Sciatic nerve (tissue), 2 donors: ENCODE measurements at places on chromosomes 13 and 19. TPM values are rescaled to one million over a fixed set of nuclear protein-coding genes. Genes with fewer than 3 reads are reported as not detected.

DNA sequence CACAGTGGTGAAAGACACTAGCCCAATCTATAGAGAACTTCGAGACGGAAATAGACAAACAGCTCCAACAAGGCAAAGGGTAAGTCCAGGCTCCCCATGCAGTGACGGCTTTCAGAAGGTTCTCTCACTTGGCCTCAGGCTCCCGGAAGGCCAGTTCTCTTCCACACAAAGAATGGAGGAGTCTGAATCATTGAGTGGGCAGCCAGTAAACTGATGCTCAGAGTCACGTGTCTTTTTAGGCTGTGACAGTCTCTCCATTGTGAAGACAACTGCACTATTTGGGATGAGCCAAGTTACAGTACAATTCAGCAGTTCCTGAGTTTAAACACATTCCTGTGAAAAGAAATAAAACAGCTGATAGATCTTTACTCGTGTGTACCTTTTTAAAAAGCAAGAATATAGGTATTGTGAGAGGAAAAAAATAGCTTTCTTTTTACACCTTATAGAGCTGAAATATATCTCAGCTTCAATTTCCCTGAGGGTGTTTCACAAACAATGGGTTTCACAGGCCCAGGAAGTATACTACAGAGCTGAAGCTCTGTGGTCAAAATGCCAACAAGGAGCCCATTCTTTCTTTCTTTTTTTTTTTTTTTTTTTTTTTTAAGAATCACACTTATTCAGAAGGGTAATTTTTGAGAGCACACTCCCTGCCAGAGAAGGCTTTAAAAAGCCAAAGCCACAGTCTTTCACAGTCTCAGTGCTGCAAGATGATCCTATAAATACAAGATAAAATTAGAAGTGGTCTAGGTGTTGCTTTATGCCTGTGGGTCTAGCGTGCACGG lies 135.1 kb downstream of the FREM2 start:
- no peak for DNase-seq

GRCh38 chr13:50635504-50635903 lies 208.0 kb downstream of the DLEU7 start:
- no peak for DNase-seq

Gene MTIF3
- 45.5 TPM for total RNA-seq

DNA sequence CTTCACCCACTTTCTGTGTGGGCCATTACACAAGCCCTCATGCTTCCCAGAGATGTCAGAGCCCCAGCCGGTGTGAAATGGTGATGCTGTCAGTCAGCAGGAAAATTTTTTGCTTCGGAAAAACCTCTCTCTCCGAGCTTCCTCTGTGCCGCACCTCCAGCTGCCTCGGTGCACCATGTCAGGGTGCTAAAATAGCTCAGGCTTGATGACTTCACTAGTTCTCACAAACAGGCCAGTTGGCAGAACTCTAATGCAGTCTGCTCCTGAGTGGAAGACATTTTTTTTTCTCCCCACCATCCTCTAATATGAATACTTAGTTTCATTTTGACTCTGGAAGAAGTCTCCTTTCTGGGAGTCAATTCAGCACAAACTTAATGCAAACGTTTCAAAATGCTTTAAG lies 71.3 kb downstream of the KLF12 start:
- no peak for DNase-seq

- no peak for DNase-seq
Observed at GRCh38 chr13:74193391-74193790, 59.2 kb upstream of the KLF12 start.

- no peak for DNase-seq
Observed at GRCh38 chr13:74485757-74486156, 351.6 kb upstream of the KLF12 start.

DNA sequence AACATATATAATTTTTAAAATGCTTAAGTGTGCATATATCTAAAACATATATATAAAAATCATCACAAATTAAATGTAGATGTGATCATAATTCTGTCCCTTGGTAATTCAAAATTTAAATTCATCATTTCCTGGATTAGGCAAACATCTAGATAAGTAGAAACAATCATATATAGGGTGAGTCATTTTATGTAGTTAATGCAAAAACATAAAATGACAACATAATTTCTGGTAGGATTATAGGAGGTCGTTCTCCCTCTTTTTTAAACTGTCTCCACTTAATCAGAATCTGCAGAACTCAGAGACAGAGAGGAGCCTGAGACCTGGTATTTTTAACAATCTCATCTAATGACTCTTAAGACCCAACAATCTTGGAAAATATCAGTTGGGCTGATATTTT lies 333.4 kb downstream of the KCTD12 start:
- no peak for DNase-seq

Gene REEP6
- 3.9 TPM for total RNA-seq

GRCh38 chr19:3039641-3040077 lies 10.6 kb upstream of the TLE2 start:
- no peak for DNase-seq

Gene SMIM44
- not detected for total RNA-seq

GRCh38 chr19:18194554-18195238 lies 1.7 kb downstream of the MPV17L2 start:
- peak; percentile 73 for DNase-seq

Gene TMED1
- total RNA-seq: 20.0 TPM

DNA sequence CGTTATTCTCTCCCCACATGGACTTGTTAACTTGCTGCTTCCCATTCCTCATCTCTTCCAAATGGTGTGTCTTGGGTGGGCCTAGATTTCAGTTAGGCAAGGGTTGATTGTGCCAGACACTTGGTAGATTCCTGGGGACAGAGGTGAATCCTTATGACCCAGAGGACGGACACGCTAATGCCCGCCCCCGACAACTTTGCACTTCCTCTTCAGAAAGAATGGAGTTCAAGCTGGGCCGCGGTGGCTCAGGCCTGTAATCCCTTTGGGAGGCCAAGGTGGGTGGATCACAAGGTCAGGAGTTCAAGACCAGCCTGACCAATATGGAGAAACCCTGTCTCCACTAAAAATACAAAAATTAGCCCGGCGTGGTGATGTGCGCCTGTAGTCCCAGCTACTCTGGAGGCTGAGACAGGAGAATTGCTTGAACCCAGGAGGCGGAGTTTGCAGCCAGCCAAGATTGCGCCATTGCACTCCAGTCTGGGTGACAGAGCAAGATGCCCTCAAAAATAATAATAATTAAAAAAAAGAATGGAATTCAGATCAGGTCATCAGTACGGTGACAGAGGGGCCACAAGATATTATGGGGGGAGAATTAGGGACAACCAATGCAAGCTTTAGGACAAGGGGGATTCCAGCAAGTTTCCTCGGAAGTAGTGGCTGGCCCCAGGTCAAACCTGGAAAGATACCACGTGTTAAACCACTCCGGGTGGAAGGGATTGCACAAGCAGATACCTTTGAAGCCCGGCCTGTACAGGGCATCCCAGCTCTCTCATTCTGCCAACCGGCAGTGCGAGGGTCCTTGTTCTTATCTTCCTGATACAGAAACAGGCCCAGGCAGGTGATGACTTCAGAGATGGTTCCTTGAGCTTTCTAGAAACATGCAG lies 2.7 kb downstream of the MYO9B start:
- DNase-seq: no peak

GRCh38 chr13:49627831-49628652 lies at the start of gene ARL11:
Gene ARL11, plus strand, starts transcription at chr13:49628507. Its CDS starts 1,941 bp downstream, at chr13:49630448.
- peak; percentile 77 for DNase-seq

DNA sequence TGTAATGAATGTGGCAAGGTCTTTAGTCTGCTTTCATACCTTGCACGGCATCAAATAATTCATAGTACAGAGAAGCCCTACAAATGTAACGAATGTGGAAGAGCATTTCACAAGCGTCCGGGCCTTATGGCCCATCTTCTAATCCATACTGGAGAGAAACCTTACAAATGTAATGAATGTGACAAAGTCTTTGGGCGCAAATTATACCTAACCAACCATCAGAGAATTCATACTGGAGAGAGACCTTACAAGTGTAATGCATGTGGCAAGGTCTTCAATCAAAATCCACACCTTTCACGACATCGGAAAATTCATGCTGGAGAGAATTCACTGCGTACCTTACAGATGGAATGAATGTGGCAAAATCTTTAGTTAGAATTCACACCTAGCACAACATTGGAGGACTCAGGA lies 3.3 kb upstream of the ZNF880 start:
- no peak for DNase-seq

Gene MAG
- 82.2 TPM for total RNA-seq

Gene APC2
- total RNA-seq: 6.0 TPM

DNA sequence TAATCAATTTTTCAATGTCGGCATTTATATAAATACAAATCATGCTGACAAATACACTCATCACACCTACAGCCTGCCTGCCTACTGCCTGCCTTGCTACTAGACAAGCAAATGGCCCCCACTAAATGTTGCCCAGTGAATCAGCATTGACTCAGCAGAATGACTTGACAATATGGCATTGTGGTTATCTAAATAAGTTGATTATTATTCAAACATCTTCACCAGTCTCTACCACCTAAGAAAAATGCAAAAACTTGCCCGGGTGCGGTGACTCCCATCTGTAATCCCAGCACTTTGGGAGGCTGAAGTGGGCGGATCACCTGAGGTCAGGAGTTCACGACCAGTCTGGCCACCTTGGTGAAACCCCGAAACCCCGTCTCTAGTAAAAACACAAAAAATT lies 296.1 kb downstream of the PCDH9 start:
- no peak for DNase-seq

DNA sequence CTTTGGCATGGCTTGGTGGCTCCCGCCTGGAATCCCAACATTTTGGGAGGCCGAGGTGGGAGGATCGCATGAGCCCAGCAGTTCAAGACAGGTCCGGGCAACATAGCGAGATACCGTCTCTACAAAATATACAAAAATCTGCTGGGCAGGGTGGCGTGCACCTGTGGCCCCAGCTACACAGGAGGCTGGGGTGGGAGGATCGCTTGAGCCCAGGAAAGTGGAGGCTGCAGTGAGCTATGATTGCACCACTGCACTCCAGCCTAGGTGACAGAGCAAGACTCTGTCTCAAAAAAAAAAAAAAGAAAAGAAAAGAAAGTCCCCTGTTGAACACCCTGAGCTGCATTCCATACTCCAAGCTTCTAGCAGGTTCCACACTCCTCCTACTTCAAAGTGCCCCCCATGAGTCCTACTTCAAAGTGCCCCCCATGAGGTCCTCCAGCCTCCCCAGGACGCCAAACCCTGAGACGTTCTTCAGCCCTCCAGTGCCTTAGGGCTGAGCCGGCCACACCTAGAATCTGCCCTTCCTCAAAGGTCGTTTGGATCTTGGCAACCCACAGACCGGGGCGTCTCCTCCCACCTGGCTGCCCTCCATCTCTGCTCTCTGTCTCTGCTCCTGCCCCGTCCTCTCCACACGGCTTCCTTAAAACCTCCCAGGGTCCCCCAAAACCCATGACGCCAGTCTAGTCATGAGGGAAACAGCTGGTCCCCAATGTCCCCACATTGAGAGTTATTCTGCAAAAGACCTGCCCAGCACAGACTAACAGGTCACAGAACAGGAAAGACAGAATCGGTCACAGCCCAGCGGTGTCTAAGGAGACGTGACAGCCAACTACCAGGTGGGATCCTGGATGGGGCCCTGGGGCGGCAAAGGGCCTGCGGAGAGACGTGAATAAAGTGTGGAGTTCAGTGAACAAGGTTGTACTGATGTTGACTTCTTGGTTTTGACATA lies 4.8 kb downstream of the TJP3 start:
- DNase-seq: no peak

Gene GPR108
- 64.1 TPM for total RNA-seq

Gene ADAMTSL5
- 48.3 TPM for total RNA-seq

- no peak for DNase-seq
Observed at GRCh38 chr19:39100500-39101166, 16.5 kb downstream of the ACP7 start.

DNA sequence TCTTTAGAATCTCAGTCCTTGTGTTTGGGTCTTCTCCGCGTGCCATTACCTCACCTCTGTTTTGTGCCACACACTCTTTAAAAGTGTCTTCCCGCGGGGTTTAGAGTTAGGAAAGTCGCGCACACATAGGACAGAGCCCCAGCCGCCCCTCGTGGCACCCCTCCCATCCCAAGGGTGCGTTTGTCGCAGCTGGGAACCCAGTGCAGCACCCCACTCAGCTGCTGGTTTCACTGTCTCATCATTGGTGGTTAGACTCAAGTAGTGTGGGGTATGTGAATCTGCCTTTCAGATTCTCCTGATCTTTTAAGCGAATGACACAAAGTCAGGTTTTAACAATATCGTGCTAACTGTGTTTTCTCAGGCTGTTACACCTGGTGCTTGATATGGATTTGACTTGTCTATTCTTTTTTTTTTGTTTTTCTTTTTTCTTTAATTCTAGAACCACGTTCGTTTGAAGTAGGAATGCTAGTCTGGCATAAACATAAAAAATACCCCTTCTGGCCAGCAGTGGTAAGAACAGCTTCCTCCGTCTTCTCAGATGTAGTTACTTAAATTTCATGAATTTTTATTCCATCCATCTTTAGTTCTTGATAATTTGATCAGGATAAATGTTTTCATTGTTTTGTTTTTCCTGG lies 19.5 kb upstream of the NDUFS7 start:
- no peak for DNase-seq

GRCh38 chr19:54458648-54459281 lies 4.8 kb downstream of the LENG9 start:
- DNase-seq: peak; percentile 60

DNA sequence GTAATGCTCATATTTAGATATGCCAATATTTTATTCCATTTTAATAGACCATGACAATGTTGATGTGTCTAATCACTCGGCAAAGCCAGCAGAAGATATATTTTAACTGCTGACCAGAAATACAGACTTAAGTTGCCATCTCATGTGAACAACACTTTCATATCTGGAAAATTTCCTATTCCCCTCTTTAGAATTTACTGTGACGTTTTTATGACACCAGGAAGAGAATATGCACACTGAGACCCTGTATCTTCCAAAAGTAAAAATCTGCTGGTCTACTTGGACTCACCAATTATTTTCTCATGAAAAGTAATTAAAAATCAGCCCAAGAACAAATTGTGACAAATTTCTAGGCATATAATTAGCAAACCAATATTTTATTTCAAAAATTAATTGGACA lies 2.1 kb downstream of the PROSER1 start:
- no peak for DNase-seq

Gene ACP5
- 19.7 TPM for total RNA-seq

Gene C19orf81
- total RNA-seq: not detected

Gene GRWD1
- total RNA-seq: 23.4 TPM

DNA sequence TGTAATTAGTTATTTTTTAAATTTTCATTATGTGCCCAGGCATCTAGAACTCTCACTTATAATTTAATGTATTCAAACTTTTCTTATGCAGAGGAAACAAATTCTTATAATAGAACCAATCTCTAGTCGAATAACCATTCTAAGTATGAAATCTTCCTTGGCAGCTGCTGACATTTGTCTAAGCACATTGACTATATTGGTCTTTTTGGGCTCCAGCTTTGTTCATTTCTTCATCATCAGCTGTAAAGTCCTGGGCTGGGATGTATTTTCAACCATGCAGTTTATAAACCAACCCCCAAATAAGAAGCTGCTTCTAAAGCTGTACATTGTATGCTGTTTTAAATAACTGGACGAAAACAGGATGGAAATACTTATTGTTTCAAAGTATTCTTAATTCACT lies 2.3 kb upstream of the MICU2 start:
- no peak for DNase-seq

Gene ZNF560
- total RNA-seq: not detected

GRCh38 chr13:40780822-40781401 lies 8.5 kb upstream of the SLC25A15 start:
- no peak for DNase-seq

Gene LILRA6
- 11.4 TPM for total RNA-seq
